D721Med (cell line): ENCODE measurements at places on chromosomes 1 and 21.

- no peak for DNase-seq
These were observed 13.9 kb downstream of the BTBD19 start for GRCh38 chr1:44822131-44822701.

DNA sequence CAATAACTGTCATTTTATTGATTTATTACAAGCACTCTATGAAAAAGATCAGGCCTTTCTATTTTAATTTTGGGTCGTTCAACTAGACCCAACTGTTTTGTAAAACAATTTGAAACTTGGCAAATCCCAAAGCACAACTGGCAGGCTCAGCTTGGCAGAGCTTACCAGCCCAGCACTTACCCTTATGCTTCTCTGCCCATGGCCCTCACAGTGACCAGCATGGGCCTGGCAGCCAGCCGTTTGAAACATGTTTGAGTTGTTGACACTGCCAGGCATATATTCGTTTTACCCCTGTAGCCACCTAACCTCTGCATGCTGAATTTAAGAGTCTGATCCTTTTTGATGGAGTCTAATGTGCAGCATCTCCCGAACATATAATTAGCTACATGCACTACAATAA is 796.7 kb upstream of the ADGRL2 start:
- DNase-seq, result no peak

GRCh38 chr1:26044971-26045721 is 772 bp downstream of the SLC30A2 start:
- DNase-seq, result no peak

DNA sequence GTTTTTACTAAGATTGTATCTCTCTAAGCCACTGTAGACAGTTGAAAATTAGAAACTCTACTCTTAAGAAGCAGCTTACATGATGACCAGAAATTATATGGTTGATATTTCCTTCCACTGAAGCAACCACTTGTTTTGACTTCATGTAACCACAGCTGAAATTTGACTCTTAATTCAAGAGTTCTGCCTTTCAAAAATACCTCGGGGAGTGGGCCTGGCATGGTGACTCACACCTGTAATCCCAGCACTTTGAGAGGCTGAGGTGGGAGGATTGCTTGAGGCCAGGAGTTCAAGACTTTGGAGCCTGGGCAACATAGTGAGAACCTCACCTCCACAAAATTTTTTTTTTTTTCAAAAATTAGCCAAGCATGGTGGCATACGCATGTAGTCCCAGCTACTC is 4.3 kb downstream of the AMPD1 start:
- no peak for DNase-seq

DNA sequence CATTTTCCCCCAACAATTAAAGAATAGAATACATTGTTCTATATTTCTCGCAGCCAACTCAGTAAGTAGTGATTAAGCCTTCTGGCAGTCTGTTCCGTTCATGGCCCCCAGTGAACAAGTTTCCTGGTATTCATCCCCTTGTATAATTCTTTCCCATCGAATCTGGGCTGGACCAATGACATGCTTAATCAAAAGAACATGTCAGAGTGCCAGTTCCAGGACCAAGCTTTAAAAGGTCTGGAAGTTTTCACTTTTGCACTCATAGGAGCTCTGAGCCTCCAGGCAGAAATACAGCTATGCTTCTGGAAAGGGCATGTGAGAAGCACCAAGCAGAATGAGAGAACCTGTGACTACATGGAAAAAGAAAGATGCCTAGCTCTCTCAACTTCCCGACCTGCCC is 22.5 kb upstream of the DPYD start:
- no peak for DNase-seq

DNA sequence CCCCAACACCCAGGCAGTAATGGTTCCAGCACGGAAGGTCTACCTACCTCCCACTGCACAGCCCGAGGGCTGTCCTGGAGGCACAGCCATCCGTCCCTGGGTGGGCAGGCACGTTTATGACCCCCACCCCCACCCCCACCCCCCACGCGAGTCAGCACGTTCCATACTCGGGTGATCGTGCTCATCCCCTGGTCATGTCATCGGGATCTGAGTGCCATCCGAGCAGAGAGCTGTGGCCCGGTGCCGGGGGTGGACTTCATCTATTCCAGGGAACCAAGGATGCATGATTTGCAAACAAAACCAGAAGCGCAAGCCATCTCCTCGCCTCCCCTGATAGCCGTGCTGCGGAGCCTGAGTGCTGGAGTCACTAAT is 1.1 kb downstream of the TSPEAR start:
- no peak for DNase-seq

DNA sequence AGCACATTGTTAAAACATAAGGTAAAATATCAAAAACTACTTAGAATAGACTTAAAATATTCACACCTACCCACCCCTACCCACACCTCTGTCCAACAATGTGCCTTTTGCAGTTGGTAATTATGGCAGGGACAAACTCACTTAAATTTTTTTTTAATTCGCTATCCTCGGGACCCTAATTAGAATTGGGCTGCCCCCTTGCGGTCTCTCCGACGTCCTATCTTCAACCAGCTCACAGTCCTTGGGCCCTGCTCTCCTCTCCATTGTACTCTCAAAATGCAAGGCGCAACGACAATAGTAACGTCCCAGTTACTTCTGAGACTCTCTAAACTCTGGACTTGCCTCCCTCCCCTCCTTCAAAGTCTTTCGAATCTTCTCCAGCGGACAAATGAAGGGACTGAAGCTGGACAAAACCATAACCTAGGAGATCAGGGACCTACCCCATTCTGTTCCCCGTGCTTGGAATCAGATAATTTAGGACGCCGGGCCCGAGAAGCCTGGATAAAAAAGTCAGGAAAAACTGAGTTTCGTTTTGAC is 1.1 kb upstream of the CIART start:
- no peak for DNase-seq

- DNase-seq, result no peak
These were observed 477.1 kb upstream of the NR5A2 start for GRCh38 chr1:199550199-199551065.

- DNase-seq, result no peak
These were observed 5.9 kb upstream of the PIGR start for GRCh38 chr1:206952171-206952570.

- no peak for DNase-seq
These were observed 10.2 kb downstream of the RHOU start for GRCh38 chr1:228745497-228745896.

GRCh38 chr1:180360333-180361075 is 130.4 kb downstream of the LHX4 start:
- no peak for DNase-seq

- no peak for DNase-seq
These were observed 32.2 kb upstream of the IFNAR2 start for GRCh38 chr21:33197496-33197895.

- DNase-seq, result no peak
These were observed 19.4 kb upstream of the SLC2A5 start for GRCh38 chr1:9088807-9089206.

DNA sequence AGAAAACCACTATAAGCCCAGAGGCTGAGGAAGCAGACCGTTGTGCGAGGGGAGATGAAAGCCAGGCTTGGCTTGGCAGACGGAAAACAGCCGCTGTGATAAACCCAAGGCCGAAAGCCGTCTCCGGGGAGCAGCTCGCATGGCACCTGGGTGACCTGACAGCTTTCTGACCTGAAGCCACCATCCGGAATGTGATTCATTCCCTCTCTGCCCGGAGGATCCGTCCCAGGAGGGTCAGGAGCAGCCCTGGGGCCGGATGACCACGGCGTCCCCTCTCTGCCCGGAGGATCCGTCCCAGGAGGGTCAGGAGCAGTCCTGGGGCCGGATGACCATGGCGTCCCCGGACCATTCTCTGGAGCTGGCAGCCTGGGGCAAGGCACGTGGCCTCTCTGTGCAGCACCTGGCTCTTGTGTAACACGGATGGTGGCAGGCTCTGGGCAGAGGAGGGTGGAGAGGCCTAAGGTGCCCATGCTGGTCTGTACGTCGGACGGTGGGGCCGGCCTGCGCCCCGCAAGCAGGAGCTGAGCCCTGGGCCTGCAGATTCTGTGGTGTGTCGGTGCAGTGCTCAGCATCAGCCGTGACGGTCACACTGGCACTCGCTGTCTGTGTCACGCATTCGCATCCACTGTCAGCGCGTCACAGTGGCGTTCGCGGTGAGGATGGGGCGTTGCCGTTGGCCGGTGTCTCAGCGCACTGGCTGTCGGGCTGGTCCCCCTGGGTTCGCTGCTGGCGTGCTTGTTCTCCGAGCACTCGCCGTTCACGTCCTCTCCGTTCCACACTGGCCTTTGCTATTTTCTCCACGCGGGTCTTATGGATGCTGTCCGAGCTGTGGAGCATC is 50.3 kb downstream of the SLX9 start:
- no peak for DNase-seq

GRCh38 chr1:86471291-86471690 is 2.6 kb downstream of the CLCA1 start:
- no peak for DNase-seq

GRCh38 chr1:3573500-3573899 is 37.8 kb downstream of the MEGF6 start:
- no peak for DNase-seq

DNA sequence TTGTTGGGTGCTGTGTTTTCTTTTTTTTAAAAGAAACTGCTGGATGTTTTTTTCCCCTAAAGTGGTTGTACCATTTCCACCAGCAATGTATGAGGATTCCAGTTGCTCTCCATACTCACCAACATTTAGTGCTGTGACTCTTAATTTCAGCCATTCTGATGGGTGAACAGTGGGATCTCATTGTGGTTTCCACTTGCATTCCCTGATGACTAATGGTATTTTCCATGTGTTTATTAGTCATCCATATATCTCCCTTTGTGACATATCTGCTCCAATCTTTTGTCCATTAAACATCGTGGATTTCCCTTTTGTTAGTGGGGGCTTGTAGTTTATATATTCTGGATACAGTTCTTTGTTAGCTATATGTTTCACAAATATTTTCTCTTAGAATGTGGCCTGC is 206.0 kb downstream of the CAMTA1 start:
- DNase-seq, result no peak

DNA sequence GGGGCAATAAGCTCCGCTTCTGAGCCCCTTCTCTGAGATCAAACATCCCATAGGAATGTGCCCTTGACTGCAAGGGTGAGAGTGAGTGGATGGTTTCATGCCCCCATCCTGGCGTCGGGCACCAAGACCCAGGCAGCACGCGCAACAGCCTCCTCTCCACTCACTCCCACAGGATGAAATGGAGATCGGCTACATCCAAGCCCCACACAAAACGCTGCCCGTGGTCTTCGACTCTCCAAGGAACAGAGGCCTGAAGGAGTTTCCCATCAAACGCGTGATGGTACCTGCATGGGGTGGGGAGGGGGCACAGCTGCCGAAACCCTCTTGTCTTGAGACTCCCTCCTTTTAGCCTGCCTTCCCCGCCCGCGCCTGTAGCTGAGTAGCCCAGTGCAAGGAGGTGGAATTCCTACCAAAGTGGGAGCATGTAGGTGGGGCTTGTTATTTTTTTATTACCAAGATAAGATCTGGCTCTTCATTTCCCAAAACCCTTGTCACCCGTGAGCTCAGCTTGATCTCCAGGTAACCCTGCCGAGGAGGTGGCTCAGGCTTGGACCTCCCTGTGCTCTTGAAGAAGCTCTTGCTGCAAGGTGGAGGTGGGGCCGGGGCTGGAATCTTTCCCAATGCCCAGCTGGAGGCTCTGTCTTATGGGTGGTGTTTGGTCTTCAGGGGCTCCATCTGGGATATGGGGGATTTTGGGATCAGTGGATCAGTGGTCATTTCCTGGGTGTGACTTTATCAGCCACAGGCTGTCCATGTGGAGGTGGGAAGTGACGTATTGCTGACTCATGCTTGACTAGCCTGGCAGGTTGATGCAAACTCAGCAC is 24.0 kb upstream of the PADI6 start:
- DNase-seq, result no peak

GRCh38 chr1:52752484-52752826 is 26.2 kb downstream of the ZYG11B start:
- no peak for DNase-seq

DNA sequence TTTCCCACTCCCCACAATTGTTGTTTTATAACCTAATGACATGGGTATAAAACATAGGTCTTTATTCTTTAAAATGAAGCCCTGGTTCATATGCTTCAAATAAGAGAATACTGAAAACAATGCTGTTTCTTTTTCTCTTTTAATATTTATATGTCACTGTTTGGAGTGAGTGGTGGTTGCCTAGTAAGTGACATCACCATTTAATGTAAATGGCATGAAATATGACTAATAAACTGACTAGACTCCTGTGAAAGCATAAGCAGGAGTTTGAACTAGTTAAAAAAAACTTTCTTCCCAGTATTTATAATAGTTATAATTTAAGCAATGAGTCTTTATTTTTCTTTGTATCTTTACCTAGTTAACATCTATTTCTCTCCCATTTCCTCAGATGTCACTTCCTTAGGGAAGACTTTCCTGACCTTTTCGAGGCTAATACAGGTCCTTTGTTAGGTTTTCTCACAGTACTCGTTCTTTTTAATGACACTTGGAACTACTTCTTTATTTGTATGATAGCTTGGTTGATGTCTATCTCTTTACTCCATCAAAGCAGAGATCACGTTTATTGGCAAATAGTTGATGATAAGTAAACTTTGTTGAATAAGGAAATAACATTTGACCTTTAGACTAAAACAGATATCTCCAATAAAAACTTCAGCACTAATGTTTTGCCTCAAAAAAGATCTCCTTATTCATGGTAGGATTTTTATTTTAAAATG is 105.4 kb upstream of the PDC start:
- no peak for DNase-seq

GRCh38 chr1:203090421-203091198 is 4.8 kb upstream of the MYOG start:
- DNase-seq, result no peak

DNA sequence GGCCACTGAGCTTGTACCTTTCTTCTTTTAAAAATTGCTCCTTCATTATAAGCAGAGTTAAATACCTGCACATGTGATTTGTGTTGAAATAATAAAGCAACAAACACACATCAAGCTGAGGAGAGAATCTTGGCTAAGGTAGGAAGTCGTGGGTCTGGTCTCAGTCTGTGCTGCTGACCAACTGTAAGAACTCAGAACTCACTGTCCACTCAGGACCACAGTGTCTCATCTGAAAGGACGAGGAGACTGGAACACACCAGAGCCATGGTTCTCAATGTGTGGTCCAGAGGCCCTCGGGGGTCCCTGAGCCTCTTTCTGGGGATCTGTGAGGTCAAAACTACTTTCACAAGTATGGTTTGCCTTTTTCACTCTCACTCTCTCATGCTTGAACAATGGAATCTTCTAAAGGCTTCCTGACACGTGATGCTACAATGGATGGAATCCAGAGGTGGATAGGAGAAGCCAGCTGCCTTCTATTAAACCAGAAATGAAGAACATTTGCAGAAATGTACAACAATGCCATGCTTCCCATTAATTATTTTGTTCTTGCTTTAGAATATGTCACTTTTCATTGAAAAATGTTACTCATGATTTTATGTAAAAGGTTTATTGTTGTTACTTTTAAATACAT is 17.3 kb upstream of the ETS2 start:
- DNase-seq, result no peak

GRCh38 chr21:25689226-25689625 is 45.5 kb downstream of the ATP5PF start:
- DNase-seq, result no peak

GRCh38 chr1:64019818-64020217 is 183.6 kb upstream of the UBE2U start:
- no peak for DNase-seq

GRCh38 chr1:228270032-228270431 is 62.2 kb downstream of the OBSCN start:
- DNase-seq, result no peak

GRCh38 chr1:5990913-5991312 is 1.3 kb downstream of the NPHP4 start:
- DNase-seq, result no peak
